Sigmoid colon (tissue), 7 donors: ENCODE measurements at places on chromosomes 6 and 20. TPM values are rescaled to one million over a fixed set of nuclear protein-coding genes. Genes with fewer than 3 reads are reported as not detected.

The SLC35D3 gene
- polyA plus RNA-seq: not detected

The EYA4 gene
- polyA plus RNA-seq: not detected

GRCh38 chr6:41100871-41101287, 28.1 kb downstream of the NFYA start:
- no peak overlapping the region for H3K4me3 ChIP-seq
- H3K36me3 ChIP-seq: peaks cover 16% of the 10 kb centered on the region
- DNase-seq: no peak
- H3K27me3 ChIP-seq: no peaks in the 10 kb centered on the region
- no peaks in the 10 kb centered on the region for H3K4me1 ChIP-seq

The KCNK16 gene
- not detected for polyA plus RNA-seq

The KCNB1 gene
- polyA plus RNA-seq: under 0.01 TPM

The ECT2L gene
- polyA plus RNA-seq: not detected

The ID1 gene
- 329 TPM for polyA plus RNA-seq

The FABP7 gene
- not detected for polyA plus RNA-seq

DNA sequence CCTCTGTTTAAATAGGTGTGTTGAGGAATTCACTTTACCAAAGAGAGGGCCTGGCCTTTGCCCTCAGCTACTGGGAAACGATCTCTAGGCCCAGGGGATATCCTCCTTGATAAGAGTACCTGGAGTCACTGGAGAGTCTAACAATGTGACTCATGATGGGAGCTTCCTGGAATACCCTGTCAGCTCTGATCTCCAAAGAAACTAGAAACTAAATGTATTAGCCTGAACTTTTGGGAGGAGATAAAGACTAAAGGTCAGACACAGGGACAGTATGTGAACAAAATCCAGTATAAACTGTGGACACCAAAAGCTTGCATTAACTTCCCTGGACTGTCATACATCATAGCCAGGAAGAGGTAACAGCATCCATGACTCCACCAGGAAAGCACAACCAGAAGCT, 148.5 kb downstream of the RNGTT start:
- no peaks in the 10 kb centered on the region for H3K36me3 ChIP-seq
- H3K27me3 ChIP-seq: no peaks in the 10 kb centered on the region
- H3K4me1 ChIP-seq: no peaks in the 10 kb centered on the region
- DNase-seq: no peak

DNA sequence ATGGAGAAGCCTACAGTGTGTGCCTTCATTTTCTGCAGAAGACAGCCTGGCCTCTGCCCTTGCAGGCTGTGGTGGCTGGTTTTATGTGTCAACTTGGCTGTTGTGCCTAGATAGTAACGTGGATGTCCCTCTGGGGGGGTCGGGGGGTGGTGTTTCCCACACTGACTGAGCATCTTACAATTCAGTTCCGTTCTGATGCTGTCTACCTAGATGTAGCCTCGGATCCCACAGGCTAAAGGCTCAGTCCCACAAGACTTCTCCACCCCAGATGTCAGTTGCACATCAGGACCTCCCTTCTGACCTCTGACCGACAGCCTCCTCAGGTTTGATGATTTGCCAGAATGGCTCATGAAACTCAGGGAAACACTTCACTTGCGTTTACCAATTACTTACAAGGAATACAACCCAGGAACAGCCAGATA, 4.4 kb downstream of the PYGB start:
- H3K27me3 ChIP-seq: no peaks in the 10 kb centered on the region
- no peak for DNase-seq
- H3K36me3 ChIP-seq: no peaks in the 10 kb centered on the region
- H3K4me1 ChIP-seq: no peaks in the 10 kb centered on the region
- H3K4me3 ChIP-seq: no peak overlapping the region

DNA sequence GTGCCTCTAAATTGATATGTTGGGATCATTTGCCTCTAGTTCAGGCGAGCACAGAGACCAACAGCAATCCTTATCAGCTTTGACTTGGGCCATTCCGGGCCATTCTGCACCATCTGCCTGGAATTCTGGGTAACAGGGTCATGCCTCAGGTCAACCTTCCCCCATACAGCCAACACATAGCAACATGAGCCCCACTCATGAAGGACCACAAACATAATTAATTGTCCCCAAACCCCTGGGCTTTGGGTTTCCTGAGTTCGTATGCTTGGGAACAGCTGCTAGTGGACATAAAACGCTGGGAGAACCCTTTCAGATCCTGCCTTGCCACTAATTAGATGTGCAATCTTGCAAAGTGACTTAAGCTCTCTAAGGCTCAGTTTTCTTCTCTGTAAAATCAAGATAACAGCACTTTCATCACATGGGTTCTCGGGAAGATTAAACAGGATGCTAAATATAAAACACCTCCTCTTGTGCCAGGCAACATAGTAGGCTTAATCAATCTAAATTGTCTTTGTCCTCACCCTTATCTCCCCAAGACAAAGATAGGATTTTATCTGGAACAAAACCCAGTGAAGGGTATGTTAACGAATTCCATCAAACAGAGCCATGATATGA, 426.5 kb downstream of the CD83 start:
- no peak overlapping the region for H3K4me3 ChIP-seq
- no peaks in the 10 kb centered on the region for H3K4me1 ChIP-seq
- no peaks in the 10 kb centered on the region for H3K36me3 ChIP-seq
- DNase-seq: no peak
- no peak overlapping the region for H3K27ac ChIP-seq
- H3K27me3 ChIP-seq: no peaks in the 10 kb centered on the region

- DNase-seq: no peak
- no peak overlapping the region for H3K27ac ChIP-seq
- no peaks in the 10 kb centered on the region for H3K4me1 ChIP-seq
- no peak overlapping the region for H3K4me3 ChIP-seq
- H3K36me3 ChIP-seq: no peaks in the 10 kb centered on the region
These were observed 851.2 kb upstream of the EYS start for GRCh38 chr6:66558189-66558588.

DNA sequence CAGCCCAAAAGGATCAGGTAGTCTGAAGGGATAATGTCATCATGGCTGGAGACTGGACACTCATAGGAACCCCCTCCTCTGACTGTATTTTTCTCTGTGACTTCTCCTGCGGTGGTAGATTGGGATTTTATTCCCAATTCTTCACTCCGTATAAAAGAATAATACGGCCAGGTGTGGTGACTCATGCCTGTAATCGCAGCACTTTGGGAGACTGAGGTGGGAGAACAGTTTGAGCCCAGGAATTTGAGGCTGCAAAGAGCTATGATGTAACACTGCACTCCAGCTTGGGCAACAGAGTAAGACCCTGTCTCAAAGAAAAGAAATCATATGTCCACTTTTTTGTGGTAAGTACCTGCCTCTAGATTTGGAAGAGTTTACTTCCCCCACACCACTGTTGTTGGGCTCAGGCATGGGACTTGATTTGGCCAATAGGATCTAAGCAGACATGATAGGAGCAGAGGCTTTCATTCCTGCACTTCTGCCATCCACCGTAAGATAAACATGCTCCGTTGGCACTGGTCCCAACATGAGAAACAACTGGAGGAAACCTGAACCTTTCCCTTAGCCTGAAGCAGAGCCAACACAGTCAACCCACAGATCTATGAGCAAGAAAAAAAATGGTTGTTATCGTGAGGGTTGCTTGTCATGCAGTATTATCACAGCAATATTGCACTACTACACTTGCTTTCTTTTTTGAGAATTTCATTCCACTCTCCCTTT, 82.0 kb downstream of the JPH2 start:
- no peaks in the 10 kb centered on the region for H3K4me1 ChIP-seq
- no peaks in the 10 kb centered on the region for H3K27me3 ChIP-seq
- no peak overlapping the region for H3K4me3 ChIP-seq
- peak; percentile 77 for DNase-seq

- peaks cover 27% of the 10 kb centered on the region for H3K36me3 ChIP-seq
- H3K4me1 ChIP-seq: no peaks in the 10 kb centered on the region
- no peak for DNase-seq
These were observed 33.9 kb upstream of the ALDH8A1 start for GRCh38 chr6:134983823-134984222.

- H3K4me3 ChIP-seq: no peak overlapping the region
- no peaks in the 10 kb centered on the region for H3K4me1 ChIP-seq
- H3K36me3 ChIP-seq: no peaks in the 10 kb centered on the region
- no peaks in the 10 kb centered on the region for H3K27me3 ChIP-seq
These were observed 379.5 kb upstream of the POU3F2 start for GRCh38 chr6:98454809-98455322.

- no peak for DNase-seq
- H3K27ac ChIP-seq: no peak overlapping the region
- no peaks in the 10 kb centered on the region for H3K36me3 ChIP-seq
- H3K4me1 ChIP-seq: no peaks in the 10 kb centered on the region
These were observed 77.8 kb upstream of the SMLR1 start for GRCh38 chr6:130749402-130749801.

- no peaks in the 10 kb centered on the region for H3K27me3 ChIP-seq
- H3K27ac ChIP-seq: no peak overlapping the region
- H3K4me1 ChIP-seq: no peaks in the 10 kb centered on the region
- H3K4me3 ChIP-seq: no peak overlapping the region
- no peaks in the 10 kb centered on the region for H3K36me3 ChIP-seq
- DNase-seq: no peak
These were observed 37.1 kb upstream of the FILIP1 start for GRCh38 chr6:75530696-75531095.

DNA sequence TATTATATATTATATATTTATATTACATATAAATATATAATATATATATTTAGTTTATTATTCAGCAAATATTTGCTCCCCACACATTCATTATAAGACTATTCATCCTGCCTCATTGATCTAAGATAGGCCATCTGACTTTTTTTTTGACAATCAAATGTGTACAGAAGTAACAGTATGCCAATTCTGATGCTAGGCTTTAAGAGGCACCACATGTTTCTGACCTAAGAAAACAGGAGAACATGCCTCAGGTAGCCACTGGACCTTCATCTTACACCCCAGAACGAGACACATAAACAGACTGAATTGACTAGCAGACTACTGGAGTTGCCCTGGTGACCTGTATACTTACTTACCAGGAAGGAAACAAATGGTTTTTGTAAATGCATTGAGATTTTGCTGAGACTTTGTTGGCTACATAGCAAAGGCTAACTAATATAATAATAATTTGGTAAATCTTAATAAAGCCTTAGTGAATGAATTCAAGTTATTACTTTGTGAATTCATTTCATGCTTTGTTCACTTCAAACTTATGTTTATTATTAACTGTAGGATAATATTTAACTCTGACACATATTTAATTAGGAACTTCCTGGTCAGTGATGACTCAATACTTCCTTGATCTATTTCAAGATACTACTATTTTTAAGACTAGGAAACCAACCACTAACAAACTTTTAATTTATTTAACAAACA, 13.4 kb upstream of the MYO6 start:
- no peak overlapping the region for H3K4me3 ChIP-seq
- H3K27me3 ChIP-seq: no peaks in the 10 kb centered on the region

DNA sequence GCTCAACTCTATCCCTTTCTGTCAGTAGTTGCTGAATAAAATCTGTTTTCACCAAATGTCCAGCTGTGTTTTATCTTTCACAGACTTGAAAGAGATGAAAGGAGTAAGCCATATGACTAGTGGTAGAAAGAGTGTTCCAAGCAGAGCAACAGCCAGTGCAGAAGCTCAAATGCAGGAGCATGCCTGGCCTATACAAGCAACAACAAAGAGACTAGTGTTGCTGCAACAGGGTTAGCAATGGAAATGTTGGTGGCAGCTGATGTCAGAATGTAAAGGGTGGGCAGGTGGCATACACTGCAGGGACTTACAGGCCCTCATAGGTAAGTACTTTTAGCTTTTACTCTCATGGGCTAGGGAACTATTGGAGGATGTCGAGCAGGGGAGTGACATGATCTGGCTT, 5.2 kb upstream of the HINT3 start:
- no peak overlapping the region for H3K4me3 ChIP-seq
- H3K27me3 ChIP-seq: no peaks in the 10 kb centered on the region
- no peaks in the 10 kb centered on the region for H3K4me1 ChIP-seq
- H3K36me3 ChIP-seq: no peaks in the 10 kb centered on the region
- no peak overlapping the region for H3K27ac ChIP-seq
- no peak for DNase-seq

GRCh38 chr20:3430376-3431069, 23.1 kb upstream of the DNAAF9 start:
- H3K36me3 ChIP-seq: no peaks in the 10 kb centered on the region
- DNase-seq: no peak
- H3K27me3 ChIP-seq: no peaks in the 10 kb centered on the region
- no peak overlapping the region for H3K27ac ChIP-seq

The CCN5 gene
- polyA plus RNA-seq: 1.0 TPM

GRCh38 chr6:65719101-65719500, 12.1 kb upstream of the EYS start:
- H3K27ac ChIP-seq: no peak overlapping the region
- H3K4me1 ChIP-seq: no peaks in the 10 kb centered on the region
- H3K27me3 ChIP-seq: no peaks in the 10 kb centered on the region
- no peak overlapping the region for H3K4me3 ChIP-seq
- DNase-seq: no peak

GRCh38 chr20:53833333-53834061, 236.9 kb downstream of the BCAS1 start:
- no peaks in the 10 kb centered on the region for H3K27me3 ChIP-seq
- no peak for DNase-seq
- peaks cover 11% of the 10 kb centered on the region for H3K4me1 ChIP-seq
- no peak overlapping the region for H3K27ac ChIP-seq

The RREB1 gene
- polyA plus RNA-seq: 21.5 TPM

GRCh38 chr6:4581468-4582385, 194.5 kb upstream of the CDYL start:
- no peak overlapping the region for H3K4me3 ChIP-seq
- H3K4me1 ChIP-seq: peaks cover 39% of the 10 kb centered on the region
- no peak for DNase-seq
- no peaks in the 10 kb centered on the region for H3K27me3 ChIP-seq
- H3K36me3 ChIP-seq: no peaks in the 10 kb centered on the region

DNA sequence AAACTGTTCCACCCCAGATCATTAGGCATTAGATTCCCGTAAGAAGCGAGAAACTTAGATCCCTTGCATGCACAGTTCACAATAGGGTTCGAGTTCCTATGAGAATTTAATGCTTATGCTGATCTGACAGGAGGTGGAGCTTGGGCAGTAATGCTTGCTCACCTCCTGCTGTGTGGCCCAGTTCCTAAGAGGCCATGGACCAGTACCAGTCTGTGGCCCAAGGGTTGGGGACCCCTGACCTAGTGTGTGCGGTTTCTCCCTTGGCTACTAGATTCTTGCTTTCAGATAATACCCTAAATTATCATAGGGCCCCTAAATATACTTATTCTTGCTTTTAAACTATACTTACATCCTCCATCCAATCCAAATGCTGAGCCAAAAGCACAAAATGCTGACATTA, 1.9 kb upstream of the GPSM3 start:
- no peak overlapping the region for H3K4me3 ChIP-seq
- H3K36me3 ChIP-seq: no peaks in the 10 kb centered on the region
- H3K4me1 ChIP-seq: peaks cover 38% of the 10 kb centered on the region
